ENCODE measurements at places on chromosomes 12 and 14. TPM values are rescaled to one million over a fixed set of nuclear protein-coding genes. Genes with fewer than 3 reads are reported as not detected.

DHH gene
- 0.59 TPM for total RNA-seq

GRCh38 chr12:34396861-34397590 is 374.7 kb downstream of the ALG10 start:
- DNase-seq, result peak; percentile 24

DNA sequence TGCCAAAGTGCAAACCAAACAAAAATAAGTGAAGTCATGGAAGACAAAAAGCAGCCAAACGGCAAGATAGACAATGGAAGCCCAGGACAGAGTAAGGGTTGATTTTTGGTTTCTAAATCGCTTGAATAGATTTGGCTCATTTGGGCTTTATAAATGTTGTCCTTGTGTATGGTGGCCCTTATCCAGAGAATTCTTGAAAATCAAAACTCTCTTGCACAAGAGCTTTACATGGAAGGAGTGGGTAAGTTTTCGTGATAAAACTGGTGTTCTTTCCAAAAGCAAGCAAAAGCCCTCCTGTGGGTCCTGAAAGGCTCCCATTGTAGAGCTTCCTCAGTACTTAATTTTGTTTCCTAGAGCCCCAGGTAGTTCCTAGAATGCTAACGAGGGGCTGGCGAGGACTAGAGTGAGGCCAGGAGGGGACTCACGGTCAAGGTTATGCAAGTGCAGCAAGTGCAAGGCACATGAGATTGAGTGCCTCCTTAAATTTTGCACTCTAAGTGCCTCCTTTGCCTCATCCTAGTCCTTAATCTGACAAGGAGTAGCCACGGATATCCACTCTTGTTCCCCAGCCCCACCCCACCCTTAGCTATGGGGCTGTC is 4.1 kb downstream of the SIX6 start:
- DNase-seq, result no peak

GCN1 gene
- 32.9 TPM for total RNA-seq

SLC4A8 gene
- 0.25 TPM for total RNA-seq

DNA sequence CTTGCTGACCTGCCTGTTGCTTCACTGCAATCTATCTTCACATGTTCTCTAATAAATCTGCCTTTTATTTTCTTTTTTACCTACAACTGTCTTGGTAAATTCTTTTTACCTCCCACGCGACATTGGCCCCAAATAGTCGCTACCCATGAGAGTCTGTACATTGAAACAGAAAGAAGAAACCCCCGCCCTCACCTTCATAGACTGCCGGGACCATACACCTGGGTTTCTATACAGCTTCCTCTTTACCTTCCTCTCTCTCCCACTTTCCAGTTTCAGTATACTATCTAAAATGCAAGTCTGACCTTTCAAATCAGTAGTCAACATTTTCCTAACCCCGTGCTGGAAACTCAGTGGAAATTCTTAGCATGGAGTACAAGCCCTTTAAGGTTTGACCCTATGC is 4.8 kb downstream of the SLC8A3 start:
- DNase-seq, result no peak

TGM1 gene
- 0.36 TPM for total RNA-seq

DNA sequence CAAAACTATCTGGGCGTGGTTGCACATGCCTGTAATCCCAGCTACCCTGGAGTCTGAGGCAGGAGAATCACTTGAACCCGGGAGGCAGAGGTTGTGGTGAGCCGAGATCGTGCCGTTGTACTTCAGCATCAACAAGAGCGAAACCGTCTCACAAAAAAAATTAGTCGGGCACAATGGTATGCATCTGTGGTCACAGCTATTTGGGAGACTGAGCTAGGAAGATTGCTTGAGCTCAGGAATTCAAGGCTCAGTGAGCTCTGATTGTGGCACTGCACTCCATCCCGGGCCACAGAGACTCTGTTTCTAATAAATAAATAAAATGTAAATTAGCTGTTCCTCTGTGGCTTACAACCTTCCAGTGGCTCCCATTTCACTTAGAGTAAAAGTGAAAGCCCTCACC is 28.0 kb downstream of the RCOR1 start:
- DNase-seq, result no peak

DNA sequence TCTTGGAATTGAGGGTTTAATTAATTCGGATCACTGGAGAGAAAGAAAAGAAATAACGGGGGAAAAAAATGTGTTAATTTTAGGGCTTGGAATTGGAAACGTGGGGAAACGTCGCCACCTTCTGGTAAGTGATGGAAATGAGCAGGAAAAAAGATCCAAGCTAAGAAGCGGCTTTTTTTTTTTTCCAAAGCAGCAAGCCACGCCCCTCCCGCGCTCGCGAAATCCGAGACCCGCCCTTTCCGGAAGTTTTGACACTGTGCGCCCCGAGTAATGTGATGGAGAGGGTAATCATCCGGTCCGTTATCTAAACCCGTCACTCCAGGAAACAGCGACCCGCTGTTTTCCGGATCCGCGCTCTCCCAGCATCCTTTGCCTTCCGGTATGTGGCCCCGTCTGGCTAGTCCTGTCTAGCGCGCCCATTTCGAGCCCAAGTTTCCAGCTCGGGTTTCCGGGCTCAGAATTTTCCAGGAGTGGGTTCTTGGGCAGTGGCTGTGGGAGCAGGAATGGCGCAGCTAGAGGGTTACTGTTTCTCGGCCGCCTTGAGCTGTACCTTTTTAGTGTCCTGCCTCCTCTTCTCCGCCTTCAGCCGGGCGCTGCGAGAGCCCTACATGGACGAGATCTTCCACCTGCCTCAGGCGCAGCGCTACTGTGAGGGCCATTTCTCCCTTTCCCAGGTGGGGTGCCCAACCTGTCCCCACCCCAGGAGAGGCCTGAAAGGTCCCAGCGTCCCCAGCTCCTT is at the start of gene ALG10B:
Gene ALG10B (plus strand): TSS at position 384 of the 739 bp plus-strand sequence. CDS start 120 bp downstream, at position 504.
- DNase-seq, result peak; percentile 95

DNA sequence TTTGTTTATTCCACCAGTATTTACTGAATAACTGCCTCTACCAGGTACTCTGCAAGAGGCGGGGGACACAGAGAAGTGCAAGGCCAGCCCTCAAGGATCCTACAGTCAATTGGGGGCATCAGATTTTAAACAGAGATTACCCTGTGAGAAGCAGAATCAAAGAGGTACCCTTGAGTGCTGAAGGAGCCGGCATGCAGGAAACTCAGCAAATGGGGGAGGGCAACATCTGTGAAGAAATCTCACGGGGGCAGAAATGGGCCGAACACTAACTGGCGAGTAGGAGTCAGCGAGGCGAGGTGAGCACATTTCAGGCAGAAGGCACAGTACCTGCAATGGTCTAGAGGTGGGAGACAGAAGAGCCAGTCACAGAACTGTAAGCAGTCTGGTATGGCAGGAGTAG is 9.0 kb downstream of the GALNT6 start:
- no peak for DNase-seq

DNA sequence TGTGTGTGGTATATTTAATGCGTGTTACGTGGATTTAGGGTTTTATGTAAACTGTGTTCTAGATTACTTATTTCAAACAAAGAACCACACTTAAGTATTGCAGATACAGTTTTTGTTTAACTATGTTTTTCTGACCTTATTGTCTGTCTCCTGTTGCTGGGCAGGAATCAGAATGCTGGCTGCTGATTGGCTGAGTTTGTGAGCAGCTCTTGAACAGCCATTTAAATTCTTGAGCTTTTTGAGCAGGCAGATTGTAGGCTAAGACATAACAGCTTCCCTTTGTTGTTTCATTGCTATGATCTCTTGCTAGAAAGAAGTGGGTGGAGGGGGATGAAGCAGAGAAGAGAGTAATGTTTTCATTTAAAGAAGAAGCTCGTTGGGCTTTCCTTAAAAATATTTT is 52.2 kb downstream of the ATF7IP start:
- DNase-seq, result peak; percentile 68

DNA sequence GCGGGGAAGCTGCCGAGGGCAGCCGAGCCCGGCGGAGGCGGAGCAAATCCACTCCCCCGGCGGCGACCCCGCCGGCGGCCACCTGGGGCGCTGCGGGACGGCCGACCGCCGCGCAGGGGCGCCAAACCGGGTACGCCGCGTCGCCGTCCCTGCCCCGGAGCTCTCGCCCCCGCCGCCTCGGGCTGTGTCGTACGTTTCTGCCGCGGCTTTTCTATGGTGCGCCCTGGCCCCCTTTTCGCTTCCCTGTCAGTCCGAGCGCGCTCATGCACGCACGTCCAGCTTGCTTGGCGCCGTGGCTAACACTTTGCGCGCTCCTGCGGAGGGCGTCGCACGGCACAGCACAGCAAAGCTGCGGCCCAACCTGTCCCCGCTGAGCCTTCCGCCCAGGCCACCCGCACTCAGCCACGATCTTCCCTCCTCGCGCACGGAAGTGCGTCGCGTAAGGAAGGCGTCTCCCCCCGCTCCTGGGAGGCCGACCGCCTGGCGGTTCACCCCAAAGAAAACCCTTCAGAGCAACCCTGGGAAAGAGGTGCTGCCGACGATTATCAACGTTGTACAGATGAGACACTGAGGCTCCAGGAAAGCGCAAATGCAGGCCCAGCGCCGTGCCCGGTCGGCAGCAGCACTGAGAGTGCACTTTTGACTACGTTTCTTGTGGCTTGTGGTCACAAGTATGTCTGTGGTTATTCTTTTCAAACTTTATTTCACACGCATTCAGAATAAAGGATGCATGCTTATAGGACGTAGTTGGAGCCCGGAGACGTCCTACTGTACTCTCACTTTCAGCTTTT is at the start of gene HECTD1:
Gene HECTD1 (minus strand): TSS at position 39 of the 791 bp plus-strand sequence. CDS start 1,857 bp downstream, outside the sequence.
- peak; percentile 92 for DNase-seq

RNF41 gene
- total RNA-seq, result 44.9 TPM

C12orf50 gene
- not detected for total RNA-seq

DNA sequence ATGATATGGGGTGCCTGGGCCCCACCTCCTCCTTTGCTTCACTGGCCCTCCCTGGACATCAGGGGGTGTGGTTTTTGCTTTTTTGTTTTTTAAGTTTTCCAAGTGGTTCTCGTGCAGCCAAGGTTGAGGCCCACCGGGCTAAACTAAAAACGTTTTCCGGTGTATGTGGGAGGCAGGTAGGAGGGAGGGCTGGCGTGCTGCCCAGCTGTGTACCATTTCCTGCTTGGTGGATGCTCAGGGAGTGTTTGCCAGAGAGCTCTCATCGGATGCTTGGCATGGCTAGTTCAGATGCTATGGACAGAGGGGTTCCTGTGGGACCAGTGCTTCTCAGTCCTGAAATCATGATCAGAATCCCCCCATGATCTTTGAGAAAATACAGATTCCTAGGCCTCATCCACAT is 246.4 kb downstream of the CACNA1C start:
- DNase-seq, result no peak

GTF2H3 gene
- 15.3 TPM for total RNA-seq

DNA sequence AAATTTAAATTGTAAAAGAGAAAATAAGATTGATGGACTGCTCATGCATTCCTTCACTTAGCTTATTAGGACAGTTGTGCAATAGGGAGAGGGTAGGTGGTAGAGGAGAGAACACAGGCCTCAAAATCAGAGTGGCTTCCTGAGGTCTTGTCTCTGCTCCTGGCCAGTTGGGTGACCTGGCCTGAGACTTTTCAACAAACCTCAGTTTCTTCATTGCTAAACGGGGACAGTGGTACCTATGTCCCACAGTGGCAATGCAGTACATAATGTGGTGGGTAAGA is 2.6 kb downstream of the MAP3K12 start:
- no peak for DNase-seq

SFSWAP gene
- 23.3 TPM for total RNA-seq

GRCh38 chr12:66903782-66904396 is 225.0 kb upstream of the GRIP1 start:
- DNase-seq, result no peak

GRCh38 chr12:53596920-53597363 is 29.2 kb downstream of the ATF7 start:
- DNase-seq, result no peak

- DNase-seq, result no peak
Measured at GRCh38 chr12:52184813-52185212, 7.0 kb downstream of the KRT80 start.

GRCh38 chr14:78566859-78567172 is 396.6 kb downstream of the NRXN3 start:
- DNase-seq, result no peak

DNA sequence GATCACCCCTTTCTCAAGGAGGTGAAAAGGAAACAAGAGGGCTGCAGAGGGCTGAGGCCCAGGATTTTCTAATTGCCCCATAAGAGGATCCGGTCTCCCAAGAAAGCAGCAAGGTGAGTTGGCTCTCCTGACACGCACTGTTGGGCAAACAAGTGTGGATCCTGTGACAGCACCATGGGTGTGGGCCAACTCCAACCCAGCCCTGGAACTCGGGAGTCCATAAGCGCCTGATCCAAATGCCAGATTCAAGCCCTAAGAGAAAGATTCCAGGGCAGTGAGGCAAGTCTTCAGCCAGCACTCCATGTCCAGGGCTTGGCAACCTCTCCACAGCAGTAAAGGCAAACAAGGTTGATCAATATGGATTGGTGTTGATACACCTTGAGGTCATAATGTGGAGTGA is 33.1 kb downstream of the KCNA5 start:
- DNase-seq, result peak; percentile 66

GRCh38 chr14:20811986-20812975 is 9.6 kb upstream of the RNASE1 start:
- peak; percentile 67 for DNase-seq

FOXA1 gene
- total RNA-seq, result not detected

GRCh38 chr12:69392179-69392928 is 32.8 kb downstream of the YEATS4 start:
- DNase-seq, result no peak

AQP2 gene
- 1.1 TPM for total RNA-seq

GRCh38 chr12:120207227-120207626 is 6.3 kb upstream of the RPLP0 start:
- peak; percentile 56 for DNase-seq

- no peak for DNase-seq
Measured at GRCh38 chr12:98208816-98209215, 306.6 kb upstream of the TMPO start.

DNA sequence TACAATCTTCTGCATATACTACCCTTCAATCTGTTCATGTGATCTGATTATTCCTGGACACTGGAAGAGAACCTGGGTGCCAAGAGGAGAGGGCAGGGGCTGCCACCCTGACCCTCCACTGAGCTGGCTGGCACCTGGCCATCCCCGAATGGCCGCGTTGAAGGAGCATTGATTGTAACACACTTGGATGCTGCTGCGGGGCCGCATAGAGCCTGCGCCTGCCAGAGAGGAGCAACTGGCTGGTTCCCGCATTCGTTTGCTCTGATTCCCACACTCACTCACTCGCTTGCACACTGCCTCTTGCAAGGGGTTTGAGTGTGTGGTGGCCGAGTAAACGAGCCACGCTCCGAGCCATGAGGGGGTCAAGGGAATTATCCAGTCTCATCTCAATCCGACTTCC is 32.4 kb downstream of the PSEN1 start:
- DNase-seq, result no peak

GRCh38 chr14:89000007-89000942 is 175.8 kb downstream of the TTC8 start:
- peak; percentile 49 for DNase-seq

GRCh38 chr12:96399120-96399918 is 920 bp downstream of the CDK17 start:
- peak; percentile 79 for DNase-seq

DNA sequence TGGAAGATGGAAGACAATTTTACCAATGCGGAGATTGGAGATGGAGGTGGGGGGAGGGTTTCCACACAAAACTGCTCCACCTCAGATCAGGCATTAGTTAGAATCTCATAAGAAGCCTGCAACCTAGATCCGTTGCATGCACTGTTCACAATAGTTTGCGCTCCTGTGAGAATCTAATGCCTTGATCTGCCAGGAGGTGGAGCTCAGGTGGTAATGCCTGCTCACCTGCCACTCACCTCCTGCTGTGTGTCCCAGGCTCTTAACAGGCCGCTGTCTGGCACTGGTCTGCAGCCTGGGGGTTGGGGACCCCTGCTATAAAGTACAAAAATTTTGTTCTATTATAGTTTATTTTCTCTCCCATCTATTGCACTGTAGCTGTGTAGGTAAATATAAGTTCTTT is 84.9 kb upstream of the FOXG1 start:
- DNase-seq, result no peak

SOAT2 gene
- total RNA-seq, result 0.17 TPM
